Common myeloid progenitor, CD34-positive (primary cell): ENCODE measurements at places on chromosomes 7 and 10.

DNA sequence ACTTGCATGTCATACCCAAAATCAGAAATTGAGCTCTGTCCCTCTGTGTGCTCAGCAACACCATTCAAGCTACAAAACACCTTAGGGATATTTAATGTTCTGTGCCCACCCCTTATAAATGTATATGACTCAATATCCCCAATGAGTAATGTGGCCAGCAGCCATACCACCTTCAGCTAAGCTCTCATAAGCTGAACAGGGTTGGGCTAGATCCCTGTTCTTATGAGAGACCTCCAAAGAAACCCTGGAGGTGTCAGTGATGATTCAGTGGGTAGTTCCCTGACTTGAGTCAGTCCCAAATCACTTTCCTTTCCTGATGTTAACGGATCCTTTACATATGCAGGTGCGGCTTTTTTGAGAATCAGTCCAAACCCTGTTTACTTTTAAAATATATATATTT, 253.8 kb downstream of the CREB5 start:
- no peak for DNase-seq

- no peak for DNase-seq
Measured at GRCh38 chr7:133690740-133691139, 436.4 kb upstream of the LRGUK start.

GRCh38 chr10:79424221-79425073, 21.0 kb downstream of the ZCCHC24 start:
- no peak for DNase-seq

DNA sequence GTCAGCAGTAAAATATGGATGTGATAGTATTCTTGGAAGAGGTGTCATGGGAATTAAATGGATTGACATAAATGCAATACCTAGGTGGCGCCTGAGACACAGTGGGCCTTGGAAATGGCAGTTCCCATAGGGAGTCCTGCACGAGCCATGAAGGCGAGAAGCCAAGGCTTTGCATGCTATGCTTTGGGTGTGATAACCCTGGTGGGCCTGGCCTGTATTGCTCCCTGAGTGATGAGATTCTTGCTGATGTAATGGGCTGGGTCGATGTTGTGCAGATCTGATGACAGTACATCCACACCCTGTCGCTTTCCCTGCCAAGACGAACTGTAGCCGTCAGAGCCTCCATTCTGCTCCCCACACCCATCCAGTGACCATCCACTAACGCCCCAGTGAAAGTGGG, 46.4 kb downstream of the CREB5 start:
- no peak for DNase-seq

- no peak for DNase-seq
Measured at GRCh38 chr10:43963793-43964425, 315.2 kb upstream of the ZNF32 start.
